ENCODE measurements at places on chromosomes 1 and 21. TPM values are rescaled to one million over a fixed set of nuclear protein-coding genes. Genes with fewer than 3 reads are reported as not detected.

GRCh38 chr21:16264319-16264718 lies 534.5 kb downstream of the USP25 start:
- no peak overlapping the region for H3K27ac ChIP-seq
- H3K27me3 ChIP-seq, result no peaks in the 10 kb centered on the region
- H3K4me1 ChIP-seq, result no peaks in the 10 kb centered on the region
- DNase-seq, result no peak

Gene SHE
- 44.1 TPM for total RNA-seq

GRCh38 chr1:161207173-161207572 lies 5.0 kb downstream of the NDUFS2 start:
- H3K27me3 ChIP-seq, result no peaks in the 10 kb centered on the region
- H3K36me3 ChIP-seq, result no peaks in the 10 kb centered on the region
- H3K27ac ChIP-seq, result no peak overlapping the region

DNA sequence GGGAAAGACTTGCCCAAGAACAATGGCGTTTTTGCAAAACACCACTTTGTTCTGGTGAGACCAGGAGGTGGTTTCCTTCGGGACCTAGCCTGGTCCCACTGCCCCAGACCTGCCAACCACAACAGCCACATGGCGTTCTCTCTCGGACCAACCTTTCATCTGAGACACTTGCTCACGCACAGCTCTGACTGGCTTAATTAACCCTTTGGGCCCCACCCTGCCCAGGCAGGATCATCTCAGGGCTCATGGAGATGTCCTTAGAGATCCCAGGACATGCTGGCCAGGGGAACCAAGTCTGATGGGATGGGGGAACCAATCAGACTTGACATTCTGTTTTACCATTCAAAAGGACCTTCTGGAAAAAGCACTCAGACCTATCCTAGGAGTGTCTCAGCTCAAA lies 97.8 kb upstream of the SLC2A1 start:
- no peak overlapping the region for H3K27ac ChIP-seq
- no peaks in the 10 kb centered on the region for H3K4me1 ChIP-seq
- H3K27me3 ChIP-seq, result no peaks in the 10 kb centered on the region
- no peaks in the 10 kb centered on the region for H3K36me3 ChIP-seq
- H3K4me3 ChIP-seq, result no peak overlapping the region

Gene C1orf198
- 172 TPM for total RNA-seq

- no peaks in the 10 kb centered on the region for H3K36me3 ChIP-seq
- H3K4me3 ChIP-seq, result no peak overlapping the region
- no peaks in the 10 kb centered on the region for H3K27me3 ChIP-seq
Observed at GRCh38 chr1:77146270-77146669, 73.0 kb downstream of the PIGK start.

DNA sequence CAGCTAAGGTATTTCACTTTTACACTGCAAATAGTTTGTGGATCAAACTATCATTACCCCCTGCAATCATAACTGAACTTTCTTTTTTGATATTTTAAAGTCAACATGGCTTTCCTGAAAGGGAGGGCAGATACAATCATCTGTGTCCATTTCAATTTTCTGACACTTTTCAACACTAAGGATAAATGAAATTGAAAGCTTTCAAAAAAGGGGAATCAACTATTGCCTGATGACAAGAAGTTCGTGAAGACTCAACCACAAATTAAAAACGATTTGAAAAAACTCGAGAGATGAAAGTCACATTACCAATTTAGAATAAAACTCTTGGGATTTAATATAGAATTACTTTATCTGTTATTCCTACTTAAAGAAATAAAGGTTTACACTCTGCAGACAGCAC lies 11.7 kb downstream of the SRSF4 start:
- DNase-seq, result no peak
- peaks cover 3% of the 10 kb centered on the region for H3K4me1 ChIP-seq
- no peak overlapping the region for H3K27ac ChIP-seq
- peaks cover 4% of the 10 kb centered on the region for H3K36me3 ChIP-seq

Gene USP33
- 74.6 TPM for total RNA-seq

DNA sequence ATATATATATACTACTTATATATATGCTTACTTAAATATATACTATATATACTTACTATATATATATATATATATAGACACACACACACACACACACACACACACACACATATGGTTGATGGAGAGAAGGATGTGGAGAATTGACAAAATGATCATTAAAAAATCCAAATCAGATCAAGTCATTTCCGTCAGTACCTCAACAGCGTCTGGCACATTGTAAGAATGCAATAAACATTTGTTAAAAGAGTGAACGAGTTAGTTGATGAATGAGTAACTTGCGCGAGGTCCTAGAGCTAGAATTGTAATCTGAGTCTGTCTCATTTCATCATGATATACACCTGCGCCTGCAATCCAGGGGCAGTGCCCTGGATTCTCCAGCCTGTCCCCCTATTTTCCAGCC lies 243.0 kb upstream of the MAP1LC3C start:
- H3K27ac ChIP-seq, result no peak overlapping the region
- H3K4me3 ChIP-seq, result no peak overlapping the region
- H3K4me1 ChIP-seq, result no peaks in the 10 kb centered on the region
- DNase-seq, result no peak
- no peaks in the 10 kb centered on the region for H3K36me3 ChIP-seq

- no peaks in the 10 kb centered on the region for H3K27me3 ChIP-seq
- no peak for DNase-seq
- no peak overlapping the region for H3K27ac ChIP-seq
- H3K4me1 ChIP-seq, result no peaks in the 10 kb centered on the region
- no peak overlapping the region for H3K4me3 ChIP-seq
Observed at GRCh38 chr1:174051956-174052355, 29.8 kb upstream of the RC3H1 start.

Measured in aorta (tissue), 5 donors.